ENCODE measurements at places on chromosomes 1 and 21.

DNA sequence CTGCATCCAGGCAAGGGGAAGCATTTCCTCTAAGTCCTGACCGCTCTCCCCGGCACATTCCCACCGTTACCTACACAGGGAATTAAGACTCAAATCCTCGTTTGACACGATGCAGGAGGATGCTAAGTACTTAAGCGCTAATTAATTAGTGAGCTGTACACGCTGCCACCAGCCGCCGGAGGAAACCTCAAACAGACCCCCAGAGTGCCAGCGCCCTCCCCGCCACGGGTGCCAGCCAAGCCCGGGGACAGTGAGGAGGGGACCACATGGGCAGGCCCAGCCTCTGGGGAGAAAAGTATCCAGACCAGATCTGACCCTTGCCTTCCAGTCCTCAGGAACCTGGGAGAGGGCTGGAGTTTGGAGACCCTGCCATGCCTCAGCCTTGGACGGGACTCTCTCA lies 17.4 kb upstream of the CASZ1 start:
- no peak for DNase-seq

DNA sequence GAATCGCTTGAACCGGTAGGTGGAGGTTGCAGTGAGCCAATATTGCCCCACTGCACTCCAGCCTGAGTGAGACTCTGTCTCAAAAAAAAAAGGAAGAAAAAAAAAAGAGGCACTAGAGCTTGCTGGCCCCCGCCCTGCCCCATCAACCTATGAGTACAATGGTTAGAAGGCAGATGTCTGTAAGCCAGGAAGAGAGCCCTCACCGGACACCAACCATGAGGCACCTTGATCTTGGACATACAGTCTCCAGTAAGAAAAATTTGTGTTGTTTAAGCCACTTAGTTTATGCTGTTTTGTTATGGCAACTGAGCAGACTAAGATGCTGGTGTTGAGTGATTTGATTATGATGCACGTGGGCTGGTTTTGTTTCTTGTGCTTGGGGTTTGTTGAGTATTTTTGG lies 34.2 kb downstream of the DIP2A start:
- no peak for DNase-seq

GRCh38 chr1:110387048-110387754 lies 3.6 kb downstream of the SLC16A4 start:
- DNase-seq = no peak

DNA sequence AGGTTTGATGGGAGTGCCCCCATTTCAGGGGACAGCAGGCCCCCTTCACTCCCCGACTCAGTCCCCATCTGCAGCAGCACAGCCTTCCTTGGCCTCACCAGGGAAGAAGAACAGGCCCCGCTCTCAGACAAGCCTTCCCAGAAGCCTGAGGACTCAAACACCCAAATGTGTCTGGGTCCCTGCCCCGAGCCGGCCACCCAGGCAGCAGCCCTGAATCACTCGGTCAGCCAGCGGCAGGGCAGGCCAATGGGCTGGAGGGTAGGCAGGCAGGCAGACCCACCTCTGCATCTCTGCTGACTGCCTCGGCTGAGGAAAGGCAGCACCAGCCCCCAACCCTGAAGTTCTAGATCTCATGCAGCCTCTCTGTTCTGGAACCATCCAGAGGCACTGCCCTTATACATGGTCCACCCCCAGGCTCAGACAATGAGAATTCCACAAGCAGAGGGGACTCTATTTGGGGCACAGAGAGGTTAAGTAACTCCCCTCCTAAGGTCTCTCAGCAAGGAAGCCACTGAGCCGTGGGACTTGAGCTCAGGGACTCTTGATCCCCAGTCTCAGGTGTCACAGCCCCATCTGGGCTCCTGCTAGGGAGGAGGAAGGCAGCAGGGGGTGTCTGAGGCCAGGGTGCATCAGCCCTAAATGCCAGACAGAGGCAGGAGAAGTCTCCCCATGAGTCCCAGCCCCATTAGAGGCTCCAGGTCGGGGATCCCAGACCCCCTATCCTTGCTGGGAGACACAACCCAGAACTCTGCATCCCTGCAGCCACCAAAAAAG lies 33.2 kb upstream of the RUNX3 start:
- DNase-seq = no peak

DNA sequence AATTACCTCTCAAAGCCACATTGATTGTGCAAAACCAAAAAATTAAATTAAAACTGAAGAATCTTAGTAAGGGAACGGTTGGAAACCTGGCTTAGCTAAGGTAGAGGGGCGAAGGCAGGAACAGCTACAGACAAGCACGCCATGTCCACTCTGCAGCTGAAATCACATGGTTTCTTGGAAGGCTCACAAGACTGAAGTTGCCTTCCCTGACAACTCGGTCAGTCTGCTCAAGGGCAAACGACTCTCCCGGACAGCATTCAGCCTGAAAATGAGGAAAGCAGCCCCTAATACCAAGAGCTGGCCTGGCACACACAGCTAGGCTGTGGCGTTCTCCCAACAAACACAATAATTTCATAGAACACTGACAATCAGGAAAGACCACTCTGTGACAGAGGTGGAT lies 22.7 kb upstream of the BECN2 start:
- no peak for DNase-seq

DNA sequence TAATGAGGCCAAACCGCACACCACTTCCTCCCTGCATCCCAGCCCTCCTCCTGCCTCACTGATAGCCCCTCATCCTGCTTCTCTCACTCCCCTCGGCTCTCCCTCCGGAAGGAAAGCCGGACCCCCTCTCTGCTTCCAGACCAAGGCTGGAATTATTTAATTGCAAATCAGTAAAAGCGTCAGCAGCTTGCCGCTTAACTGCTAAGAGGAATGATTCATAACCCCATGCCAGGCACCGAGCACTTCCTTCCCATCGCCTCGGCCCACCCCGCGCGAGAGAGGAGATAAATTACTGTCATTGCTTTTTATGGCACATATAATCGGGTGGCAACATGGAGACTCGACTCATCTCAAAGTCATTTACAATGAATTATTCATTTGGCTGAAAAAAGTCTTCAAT lies 77.3 kb downstream of the UBIAD1 start:
- DNase-seq = no peak

GRCh38 chr1:232045139-232045994 lies 418.8 kb downstream of the DISC1 start:
- DNase-seq = no peak

Data from stimulated activated CD4-positive, alpha-beta T cell treated with anti-CD3 and anti-CD28 coated beads, TNF-alpha, amount 100 ng/mL, for 1 hour (primary cell).